ENCODE measurements at places on chromosomes 12 and 14.
A peak's percentile ranks its signal among the peaks of the same experiment; 100 is the strongest.

DNA sequence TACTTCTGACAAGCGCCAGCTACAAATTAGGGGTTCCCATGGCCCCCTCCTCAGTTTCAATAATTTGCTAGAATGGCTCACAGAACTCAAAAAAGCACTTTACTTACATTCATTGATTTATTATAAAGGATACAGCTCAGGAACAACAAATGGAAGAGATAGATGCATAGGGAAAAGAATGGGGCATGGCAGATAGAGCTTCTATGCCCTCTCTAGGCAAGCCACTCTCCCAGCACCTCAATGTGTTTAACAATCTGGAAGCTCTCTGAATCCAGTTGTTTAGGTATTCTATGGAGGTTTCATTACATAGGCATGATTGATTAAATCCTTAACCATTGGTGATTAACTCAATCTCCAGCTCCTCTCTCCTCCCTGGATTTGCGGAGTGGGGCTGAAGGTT, 184.5 kb upstream of the DAAM1 start:
- DNase-seq: no peak

DNA sequence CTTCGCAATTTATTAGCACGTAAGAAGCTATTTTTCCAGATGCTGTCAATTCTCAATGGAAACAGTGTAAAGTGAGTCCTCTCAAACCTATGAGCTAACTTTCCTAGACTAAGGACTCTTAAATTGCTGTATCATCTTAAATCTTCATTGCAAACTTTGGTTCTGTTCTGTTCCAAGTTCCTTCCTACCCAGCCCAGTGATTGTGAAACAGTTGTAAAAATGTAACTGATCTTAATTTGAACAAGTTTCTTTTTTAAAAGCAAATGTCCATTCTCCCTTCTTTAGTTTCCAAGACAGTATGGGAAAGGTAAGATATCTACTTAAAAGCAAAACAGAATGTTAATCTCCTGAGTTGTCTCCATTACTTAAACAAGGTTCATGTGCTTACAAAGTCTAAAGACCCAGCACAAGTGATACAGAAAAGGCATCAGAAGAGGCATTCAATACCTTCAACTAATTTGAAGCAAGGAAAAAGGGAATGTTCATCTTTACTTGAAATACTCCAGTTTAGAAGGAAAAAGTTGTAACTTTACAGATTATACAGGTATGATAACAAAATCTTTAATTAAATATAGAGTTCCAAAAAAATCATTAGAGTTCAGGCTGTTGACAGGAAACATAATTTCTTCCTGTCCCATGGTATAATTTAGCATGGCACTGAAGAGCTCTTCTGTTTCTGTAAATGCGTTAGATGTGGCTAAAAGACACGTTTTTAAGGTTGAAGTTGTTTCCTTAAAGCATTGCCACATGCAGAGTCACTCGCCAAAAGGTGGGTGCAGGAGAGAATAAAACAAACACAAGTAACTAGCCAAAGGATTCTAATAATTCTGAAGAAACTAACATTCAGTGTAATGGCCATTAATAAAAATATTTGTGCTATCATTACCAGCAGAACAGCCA, 101.5 kb upstream of the USP15 start:
- DNase-seq: no peak

- peak; percentile 88 for DNase-seq
Observed at GRCh38 chr12:32671930-32672780, 6.9 kb upstream of the DNM1L start.

GRCh38 chr14:102686196-102686801, 91.0 kb upstream of the TRAF3 start:
- DNase-seq: no peak

DNA sequence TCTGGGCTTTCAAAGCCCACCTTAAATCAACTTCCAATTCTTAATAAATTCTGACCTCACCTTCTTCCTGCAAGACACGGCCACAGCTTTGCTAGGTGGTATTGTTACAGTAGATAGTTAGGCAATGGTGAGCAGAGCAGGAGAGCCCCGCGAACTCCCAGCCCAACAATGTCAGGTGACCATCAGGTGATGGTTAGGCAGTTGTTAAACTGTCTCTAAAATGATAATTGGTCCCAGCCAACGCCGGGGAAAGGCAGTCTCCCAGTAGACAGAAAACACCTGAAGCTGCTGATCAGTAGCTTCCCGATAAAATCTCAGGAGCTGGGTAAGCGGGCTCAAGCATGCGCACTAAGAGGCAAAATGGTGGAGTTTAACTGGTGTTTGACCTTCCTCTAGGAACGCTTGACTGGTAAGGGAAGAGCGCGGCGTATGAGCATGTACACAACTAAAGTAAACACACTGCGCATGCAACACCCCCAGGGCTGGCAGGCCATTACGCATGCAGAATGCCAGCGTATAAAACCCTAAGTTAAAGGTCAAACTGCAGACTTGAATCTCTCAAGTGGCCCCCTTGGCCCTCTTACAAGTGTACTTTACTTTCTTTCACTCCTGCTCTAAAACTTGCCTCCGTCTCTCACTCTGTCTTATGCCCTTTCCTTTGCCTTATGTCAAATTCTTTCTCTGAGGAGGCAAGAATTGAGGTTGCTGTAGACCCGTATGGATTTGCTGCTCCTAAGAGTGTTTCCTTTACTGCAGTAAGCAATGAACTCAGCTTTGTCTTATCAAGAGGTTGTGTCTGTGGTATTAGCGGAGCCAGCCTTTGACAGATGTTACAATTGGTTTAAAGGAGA, 113.5 kb downstream of the C12orf75 start:
- no peak for DNase-seq

- DNase-seq: no peak
Observed at GRCh38 chr14:32383364-32384009, 54.4 kb downstream of the AKAP6 start.

- DNase-seq: no peak
Observed at GRCh38 chr14:89178800-89179535, 238.1 kb downstream of the FOXN3 start.

GRCh38 chr12:55664826-55665225, 28.1 kb downstream of the OR10P1 start:
- no peak for DNase-seq

GRCh38 chr12:93763746-93764147, 86.6 kb downstream of the CRADD start:
- DNase-seq: no peak

DNA sequence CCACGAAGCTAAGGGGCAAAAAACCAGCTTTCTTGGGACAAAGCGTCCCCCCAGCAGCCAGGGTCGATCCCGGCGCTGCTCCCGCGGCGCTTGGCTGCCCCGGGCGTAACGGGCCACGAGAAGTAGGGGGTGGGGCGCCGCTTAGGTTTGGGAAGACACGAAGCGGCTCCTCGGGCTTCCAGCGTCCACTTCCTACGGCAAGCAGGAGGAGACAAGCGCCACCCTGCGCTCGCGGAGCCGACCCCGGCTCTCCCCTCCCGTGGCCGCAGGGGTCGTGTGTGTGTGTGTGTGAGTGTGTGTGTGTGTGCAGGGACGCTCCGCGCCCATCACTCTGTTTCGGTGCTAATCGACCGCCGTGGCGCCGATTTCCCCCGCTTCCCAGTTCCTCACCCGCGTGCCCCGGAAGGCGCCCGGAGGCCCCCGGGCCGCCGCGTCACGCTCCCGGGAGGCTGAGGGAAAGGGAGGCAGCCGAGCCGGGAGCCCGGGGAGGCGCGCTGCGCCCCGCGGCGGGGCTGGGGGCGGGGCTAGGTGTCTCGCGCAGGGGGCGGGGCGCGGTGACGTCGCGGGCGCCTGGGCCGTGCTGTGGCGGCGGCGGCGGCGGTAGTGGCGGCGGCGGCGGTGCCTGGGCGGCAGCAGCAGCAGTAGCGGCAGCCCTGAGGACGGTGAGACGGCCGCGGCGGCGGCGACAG, at the start of gene ERC1:
TSS of gene ERC1 (plus strand) at position 563 of the 689 bp plus-strand sequence. CDS start 36,681 bp downstream, outside the sequence.
- DNase-seq: peak; percentile 96

DNA sequence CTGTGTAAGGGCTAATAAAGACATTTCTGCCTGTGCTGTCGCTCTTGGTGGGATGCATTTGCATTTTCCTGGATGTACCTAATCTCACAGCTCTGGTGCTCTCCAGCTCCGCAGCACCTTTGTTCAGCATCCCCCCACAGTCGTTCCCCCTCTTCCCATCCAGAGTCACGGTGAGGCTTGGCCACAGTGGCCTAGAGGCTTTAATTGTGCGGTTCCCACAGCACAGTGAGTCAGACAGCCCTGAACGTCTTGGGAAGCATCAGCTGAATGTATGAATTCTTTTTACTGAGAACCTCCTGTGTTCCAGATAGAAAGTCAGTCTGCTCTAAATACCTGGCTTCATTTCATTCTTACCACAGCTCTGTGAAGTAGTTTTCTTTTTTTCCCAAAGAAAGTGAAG, 28.7 kb downstream of the MLXIP start:
- no peak for DNase-seq

- no peak for DNase-seq
Observed at GRCh38 chr12:42296503-42297109, 29.3 kb downstream of the ZCRB1 start.

GRCh38 chr12:103912069-103912468, 18.1 kb upstream of the HSP90B1 start:
- no peak for DNase-seq

GRCh38 chr12:10094646-10095395, 4.0 kb downstream of the CLEC1A start:
- no peak for DNase-seq

- no peak for DNase-seq
Observed at GRCh38 chr12:132253698-132254480, 75.5 kb downstream of the GALNT9 start.

DNA sequence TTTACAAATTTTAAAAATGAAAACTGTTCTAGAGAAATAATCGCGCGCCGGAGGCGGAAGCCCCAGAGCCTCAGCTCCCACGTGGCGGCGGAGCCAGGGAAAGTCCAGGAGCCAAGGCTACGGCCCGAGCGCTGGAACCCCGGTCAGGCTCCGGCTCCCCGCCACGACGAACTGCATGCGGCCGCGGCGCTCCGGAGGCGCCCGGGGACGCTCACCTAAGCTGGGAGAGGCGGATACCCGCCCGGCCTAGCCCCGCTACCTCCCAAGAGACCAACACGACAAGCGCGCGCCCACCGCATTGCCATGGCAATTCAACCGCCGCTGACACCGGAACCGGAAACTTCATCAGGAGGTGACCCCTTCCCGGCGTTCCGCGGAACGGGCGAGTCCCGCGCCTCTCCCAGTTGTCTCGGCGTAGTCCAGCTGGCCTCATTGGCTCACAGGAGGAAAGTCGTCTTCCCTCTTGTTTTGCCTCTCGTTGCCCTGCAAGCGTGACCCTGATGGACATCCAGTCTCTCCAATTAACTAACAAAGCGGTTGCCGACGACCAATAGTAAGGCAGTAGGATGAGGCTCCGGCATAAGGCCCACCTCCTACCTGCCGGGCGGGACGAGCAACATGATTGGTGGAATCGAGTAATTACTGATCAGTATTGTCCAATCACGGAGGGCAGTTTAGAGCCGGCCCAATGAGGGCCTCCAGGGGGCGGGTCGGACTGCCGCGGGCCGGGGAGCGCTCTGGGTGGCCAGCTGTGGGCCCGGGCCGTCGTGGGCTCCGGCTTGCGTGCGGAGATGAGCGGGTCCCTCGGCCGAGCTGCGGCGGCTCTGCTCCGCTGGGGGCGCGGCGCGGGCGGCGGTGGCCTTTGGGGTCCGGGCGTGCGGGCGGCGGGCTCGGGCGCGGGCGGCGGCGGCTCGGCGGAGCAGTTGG, at the start of gene GLRX5:
TSS of gene GLRX5 (plus strand) at position 752 of the 927 bp plus-strand sequence. CDS start at position 792, 40 bp downstream.
- peak; percentile 100 for DNase-seq
